ENCODE measurements at places on chromosomes 6 and 20.

DNA sequence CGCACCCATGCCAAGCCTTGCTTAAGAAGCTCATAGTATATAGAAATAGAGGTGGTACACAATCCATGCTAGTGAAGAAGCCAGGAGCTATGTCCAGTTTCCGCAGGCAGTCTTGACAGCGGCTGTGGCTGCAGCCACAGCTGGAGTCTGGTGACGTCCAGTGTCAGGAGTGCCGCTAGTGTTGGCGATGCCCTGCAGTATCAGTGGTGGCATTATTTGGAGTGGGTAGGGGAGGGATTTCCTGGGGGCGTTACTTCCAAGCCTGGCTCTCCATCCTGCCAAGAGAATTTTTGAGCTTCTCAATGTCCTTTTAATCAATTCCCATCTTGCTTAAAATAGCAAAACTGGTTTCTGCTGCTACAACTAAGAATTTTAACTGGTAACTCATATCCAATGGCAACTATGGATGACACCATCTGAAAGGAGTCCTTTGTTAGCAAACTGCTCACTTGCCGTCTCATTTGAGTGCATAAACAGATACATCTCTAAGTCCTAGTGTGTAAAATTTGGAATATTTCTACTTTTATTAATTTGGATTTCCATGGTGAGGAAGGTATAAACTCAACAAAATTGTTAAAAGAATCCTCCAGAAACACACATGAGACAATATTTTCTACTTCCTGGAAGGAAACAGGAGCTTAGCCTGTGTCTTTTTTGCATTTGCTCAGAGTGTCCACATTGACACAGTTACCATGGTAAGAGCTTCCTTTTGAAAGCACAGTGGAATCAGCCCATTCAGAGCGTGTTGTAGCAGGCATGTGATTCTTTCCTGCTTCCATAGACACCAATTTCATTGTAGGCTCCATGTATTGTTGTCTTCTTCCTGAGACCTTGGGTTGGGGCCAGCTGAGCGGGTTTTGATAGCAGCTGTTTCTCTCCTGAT is 44.6 kb upstream of the PXDC1 start:
- no peak for DNase-seq

DNA sequence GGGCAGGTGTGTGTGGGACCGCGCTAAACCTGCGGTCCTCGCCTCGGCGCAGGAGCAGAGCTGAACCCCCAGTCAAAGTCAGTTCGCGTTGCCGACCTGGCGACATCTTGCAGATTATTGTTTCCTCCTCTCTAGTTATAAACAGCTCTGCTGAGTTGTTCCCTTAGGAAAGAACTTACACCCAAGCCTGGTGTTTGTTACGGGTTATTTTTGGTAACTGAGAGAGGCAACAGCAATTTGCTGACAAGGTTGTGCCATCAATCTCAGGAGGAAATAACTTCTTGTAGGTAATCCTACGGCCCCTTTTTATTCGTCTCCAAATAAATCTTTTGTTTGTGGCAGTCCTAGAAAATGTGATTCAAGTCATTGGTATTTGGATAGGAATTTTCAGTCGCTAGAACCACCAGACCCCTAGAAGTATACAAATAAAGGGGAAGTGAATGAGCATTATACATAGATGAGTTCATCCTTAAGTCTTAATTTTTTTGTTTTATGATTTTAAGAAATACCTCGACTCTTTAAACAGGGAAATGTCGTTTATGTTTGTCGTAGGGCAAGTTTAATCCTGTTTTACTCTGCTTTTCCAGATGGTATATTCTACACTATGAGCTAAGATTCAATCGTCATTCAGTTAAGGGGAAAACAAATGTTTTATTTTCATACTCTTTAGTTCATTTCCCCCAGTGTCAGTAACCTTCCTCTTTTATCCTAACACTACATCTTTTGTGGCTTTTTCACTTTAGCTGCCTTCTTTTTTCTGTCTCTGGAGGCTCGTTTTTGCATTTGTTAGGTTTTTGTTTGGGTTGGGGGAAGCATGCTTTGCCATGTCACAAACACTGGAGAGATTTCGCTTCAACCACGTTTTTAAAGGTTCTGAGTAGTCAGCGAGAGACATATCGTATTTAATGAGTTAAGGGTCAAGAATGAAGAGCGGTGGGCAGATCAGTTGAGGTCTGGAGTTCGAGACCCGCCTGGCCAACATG is 1.2 kb downstream of the PM20D2 start:
- DNase-seq: peak; percentile 54

DNA sequence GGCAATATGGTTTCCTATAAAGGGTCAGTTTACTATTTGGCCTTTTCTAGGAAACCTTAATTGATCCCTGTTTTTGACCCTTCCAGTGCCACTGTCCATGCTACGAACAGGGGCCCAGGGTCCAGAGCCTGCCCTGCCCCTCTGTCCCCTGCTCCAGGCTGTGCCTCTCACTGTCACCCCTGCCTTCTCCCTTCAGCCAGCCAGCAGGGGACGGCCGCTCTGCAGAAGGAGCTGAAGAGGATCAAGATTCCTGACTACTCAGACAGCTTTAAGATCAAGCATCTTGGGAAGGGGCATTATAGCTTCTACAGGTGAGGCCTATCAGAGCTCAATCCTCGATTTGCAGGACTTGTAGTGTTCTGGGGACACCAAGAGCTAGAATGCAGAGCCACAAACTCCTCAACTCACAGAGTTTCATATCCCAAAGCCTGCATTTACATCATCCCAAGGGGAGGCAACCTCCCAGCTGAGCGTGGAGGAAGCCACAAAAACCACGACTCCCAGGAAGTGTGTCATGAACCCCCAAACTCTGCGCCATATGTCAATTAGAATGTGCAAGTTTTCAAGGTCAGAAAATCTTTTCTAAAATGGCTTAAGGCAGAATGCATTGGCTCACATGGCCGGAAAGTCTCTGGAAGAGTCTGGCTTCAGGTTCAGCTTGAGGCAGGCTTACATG is 3.6 kb downstream of the BPI start:
- DNase-seq: no peak

GRCh38 chr6:63527658-63528514 is 44.4 kb upstream of the LOC128125822 start:
- DNase-seq: no peak

DNA sequence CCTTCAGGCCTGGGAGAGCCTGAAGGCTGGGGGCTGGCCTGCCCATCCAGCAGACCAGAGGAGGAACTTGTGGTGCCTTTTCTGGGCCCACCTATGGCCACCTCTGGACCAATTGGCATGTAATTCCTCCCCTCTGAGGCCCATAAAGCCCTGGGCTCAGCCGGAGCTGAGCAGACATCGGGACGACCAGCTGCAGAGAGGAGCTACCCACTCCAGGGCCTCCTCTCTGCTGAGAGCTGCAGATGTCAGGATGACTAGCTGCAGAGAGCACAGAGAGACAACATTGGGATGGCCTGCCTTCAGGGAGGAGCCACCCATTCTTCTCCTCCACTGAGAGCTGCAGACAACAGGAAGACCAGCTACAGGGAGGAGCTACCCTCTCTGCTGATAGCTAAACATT is 370.1 kb downstream of the CD83 start:
- no peak for DNase-seq

DNA sequence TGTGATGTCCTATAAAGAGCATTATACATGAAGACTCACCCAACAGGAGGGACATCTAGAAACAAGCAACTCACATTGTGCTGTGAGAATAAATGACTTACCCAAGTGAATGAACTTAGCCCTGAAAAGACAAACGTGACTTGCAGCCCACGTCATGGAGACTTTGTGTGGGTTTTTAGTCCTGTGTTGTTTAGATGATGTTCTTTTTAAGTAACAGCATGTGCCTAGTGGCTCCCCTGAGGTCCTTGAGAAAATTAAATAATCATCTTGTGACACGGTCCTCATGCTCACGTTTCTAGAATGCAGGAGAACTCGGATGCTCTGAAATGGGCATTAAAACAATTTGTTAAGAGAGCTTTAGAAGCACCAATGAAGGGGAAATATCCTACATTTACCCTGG is 165.1 kb downstream of the SASH1 start:
- DNase-seq: no peak

GRCh38 chr6:112603726-112604125 is 256.6 kb downstream of the RFPL4B start:
- DNase-seq: no peak

DNA sequence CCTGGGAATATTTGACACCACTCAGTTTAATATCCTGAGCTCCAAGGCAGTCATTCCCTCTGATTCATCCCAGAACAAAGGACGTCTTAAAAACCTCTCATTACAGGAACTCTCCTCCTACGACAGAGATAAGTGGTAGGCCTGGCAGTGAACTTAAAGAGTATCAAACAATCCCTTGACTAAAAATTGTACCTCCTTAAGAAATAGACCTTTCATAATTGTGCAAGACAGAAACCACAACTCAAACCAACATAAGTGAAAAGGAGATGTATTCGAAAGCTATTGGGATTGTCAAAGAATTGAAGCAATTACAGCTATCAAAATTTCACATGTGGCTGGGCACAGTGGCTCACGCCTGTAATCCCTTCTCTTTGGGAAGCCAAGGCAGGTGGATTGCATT is 19.1 kb upstream of the BNIP5 start:
- no peak for DNase-seq

- no peak for DNase-seq
Observed at GRCh38 chr6:40484066-40484465, 103.1 kb downstream of the LRFN2 start.

GRCh38 chr6:93350774-93351173 is 68.6 kb downstream of the EPHA7 start:
- DNase-seq: no peak

- no peak for DNase-seq
Observed at GRCh38 chr6:125910527-125910926, 46.0 kb upstream of the HINT3 start.

GRCh38 chr6:15606347-15606746 is 56.5 kb downstream of the DTNBP1 start:
- DNase-seq: no peak

- DNase-seq: no peak
Observed at GRCh38 chr6:83190626-83191025, 2.4 kb downstream of the PGM3 start.

DNA sequence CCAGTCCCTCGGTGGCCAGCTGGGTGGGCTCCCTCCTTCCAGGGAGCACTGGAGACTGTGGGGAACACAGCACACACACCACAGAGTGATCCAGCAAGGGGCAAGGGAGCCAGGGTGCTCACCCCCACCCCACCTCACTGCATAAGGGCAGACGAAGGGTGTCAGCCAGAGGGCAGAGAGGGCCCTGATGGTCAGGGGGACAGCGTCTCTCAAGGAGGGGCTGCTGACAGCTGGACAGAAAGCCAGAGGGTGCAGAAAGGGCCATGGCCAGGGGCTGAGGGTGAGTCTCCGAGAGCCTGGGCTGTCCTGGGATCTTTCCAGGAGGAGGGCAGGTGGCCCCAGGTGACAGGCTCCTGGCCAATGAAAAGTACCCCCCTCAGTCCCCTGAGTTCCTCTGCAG is 73.4 kb upstream of the PMEPA1 start:
- no peak for DNase-seq

- no peak for DNase-seq
Observed at GRCh38 chr20:33791540-33791939, 19.6 kb upstream of the CHMP4B start.

- no peak for DNase-seq
Observed at GRCh38 chr20:37544386-37544785, 16.7 kb upstream of the BLCAP start.

DNA sequence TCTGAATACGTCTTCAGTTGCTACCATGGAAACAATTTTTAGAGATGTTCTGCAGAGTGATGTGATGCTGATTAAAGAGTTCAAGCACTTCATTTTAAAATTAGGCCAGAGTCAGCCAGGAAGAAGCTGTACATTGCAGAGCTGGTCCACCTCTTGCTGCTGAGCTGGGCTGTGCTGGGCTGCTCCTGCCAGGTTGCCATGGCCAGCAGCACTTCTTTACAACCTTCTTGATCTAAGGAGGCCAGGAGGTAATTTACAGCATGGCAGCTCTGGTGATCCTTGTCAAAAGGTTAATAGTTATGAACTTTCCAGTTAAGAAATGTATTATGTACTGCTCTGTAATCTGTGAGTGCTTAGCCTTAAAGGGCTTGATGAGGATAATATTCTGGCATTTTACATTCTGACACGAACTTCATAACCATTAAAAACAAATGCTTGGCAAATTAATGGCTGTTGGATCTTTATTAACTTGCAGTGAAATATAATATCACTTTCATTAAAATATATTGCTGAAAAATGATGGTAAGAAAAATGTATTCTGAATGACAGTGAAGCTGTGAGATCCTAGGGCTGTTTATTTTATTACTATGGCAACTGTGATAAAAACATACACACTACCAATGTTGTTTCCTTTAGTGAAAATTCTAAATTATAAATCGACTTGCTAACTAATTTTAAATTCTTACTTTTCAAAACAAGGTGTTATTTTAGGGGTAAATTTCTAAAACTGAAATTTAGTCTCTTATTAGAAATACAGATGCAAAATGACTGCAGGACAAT is 259.7 kb downstream of the RFPL4B start:
- DNase-seq: no peak

GRCh38 chr6:34201455-34202107 is 35.1 kb upstream of the HMGA1 start:
- DNase-seq: no peak

- peak; percentile 33 for DNase-seq
Observed at GRCh38 chr6:99613705-99614429, 7.2 kb downstream of the PRDM13 start.
